ENCODE measurements at places on chromosomes 7 and 10.
A peak's percentile ranks its signal among the peaks of the same experiment; 100 is the strongest.

DNA sequence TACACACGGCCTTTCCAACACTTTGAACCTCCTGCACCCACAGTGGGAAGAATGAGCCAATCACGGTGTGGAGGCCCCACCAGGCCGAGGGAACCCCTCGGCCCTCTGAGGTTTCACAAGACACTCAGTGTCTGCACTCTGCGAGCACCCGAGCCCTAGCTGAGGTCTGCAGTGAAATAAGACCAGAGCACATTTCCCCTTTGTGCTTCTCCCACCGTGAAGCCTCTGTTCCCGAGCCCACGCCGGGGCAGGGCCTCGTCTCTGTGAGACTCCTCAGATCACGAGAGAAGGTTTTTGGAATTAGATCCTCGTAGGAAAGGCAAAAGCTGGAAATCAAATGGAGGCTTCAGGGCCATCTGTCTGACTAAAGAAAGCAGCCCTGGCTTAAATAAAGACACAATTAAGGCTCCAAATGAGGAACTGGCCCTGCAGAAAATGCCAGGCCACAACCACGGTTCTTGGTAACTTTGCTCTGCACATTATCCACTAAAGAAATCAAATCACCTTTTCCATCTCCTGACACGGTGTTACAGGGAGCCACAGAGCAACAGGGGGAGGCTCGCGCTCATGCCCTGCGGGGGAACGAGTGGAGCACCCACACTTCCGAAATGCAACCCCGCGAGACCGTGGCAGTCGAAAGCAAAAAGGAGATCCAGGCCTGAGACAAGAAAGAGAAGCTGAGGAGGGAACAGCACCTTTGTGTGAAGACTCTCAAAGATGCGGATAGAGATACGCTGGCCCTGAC is 43.7 kb downstream of the FAM53B start:
- DNase-seq = no peak

GRCh38 chr7:132419542-132419941 is 156.7 kb downstream of the PLXNA4 start:
- no peak for DNase-seq

DNA sequence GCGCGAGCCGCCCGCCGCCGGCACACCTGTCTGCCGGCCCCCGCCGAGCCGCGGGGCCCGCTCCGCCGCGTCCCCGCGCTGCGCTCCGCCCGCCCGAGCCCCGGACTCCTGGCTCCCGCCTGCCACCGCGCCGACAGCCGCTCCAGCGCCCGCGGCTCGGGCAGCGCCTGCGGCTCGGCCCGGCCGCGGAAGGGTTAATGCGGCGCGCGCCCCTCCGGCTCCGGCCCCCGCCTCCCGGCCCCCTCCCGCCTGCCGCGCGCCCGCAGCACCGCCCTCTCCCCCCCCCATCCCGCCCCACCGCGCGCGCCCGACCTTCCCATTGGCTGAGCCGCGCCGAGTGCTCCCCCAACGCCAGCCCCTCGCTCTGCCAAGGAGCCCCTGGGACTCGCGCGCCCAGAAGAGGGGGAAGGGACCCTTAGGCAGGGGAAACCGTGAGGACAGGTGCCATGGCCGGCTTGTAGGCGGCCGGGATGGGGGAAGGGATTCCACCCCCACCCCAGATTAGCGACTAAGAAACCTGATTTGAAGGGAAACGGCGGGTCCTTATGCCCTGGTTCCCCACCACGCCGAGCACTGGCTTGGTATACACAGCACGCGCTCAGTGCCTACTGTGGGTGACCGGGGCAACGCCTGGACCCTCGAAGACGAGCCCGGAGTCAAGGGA is at the start of gene KCNH2:
KCNH2 (minus strand) TSS at position 196 of the 664 bp plus-strand sequence. CDS start 408 bp downstream, outside the sequence.
- DNase-seq = peak; percentile 50

DNA sequence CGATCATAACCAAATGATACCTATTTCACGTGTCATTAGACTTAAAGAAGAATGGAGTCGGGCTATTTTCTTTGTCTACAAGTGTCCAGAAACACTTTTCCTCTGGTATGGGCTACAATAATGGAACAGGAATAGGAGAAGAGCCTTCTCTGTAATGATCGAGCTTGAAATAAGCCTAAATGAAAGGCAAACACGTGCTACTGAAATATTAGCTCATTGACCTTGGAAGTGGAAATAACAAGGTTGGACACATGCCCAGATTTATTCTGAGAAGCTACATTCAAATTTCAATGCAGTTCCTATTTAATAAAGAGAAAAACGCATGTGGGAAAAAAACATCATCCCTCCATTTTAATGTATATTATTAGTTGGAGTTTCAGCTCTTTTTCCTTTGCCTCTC is 254.7 kb upstream of the PTER start:
- no peak for DNase-seq

DNA sequence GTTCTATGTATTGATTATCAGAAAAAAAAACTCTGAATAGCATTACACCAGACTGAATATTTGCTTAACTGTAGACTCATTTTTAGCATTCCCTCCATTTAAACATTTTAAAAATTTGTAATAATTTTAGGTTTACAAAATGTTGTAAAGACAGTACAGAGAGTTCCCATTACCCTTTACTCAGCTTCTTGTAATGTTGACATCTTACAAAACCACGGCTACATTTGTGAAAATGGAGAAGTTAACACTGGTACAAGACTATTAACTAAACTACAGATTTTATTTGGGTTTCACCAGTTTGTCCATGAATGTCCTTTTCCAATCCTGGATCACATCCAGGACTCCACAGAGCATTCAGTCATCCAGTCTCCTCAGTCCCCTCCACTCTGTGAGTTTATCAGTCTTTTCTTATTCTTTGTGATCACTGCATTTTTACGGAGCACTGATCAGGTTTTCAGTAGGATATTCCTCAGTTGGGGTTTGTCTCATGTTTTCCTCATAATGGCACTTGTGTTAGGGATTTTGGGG is 130.0 kb upstream of the EEPD1 start:
- DNase-seq = no peak

DNA sequence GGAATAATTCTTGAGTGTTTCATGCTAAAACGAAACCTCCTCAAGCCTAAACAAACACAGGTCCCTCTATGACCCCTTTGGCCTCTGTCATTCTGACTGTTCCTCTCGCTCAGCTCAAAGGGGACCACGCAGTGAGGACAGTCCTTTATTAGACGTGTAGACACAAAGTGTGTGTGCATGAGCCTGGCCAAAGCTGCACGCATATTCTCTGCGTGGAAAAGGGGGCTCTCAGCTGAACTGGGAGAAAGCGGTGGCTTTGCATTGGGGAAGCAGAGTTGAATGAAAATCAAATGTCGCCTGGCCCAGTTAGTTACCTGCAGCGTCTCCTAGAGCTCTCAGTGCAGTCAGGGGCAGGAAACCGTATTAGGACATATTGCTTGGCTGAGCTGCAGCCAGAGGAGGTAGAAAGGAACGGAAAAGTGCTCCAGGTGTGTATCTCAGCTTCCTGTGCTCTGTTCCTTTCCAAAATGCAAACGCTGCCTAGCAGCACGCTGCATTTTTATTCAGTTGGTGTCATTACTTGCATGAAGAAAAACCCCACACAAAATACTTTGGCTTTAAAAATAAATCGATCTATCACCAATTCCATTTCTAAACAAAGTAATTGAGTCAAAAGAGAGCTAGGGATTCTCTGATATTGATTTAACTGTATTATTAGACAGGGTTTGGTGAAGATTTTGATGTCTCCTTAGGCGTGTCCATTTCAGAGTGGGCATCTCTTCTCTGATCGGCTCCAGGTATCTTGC is 4.9 kb downstream of the GATA3 start:
- no peak for DNase-seq

DNA sequence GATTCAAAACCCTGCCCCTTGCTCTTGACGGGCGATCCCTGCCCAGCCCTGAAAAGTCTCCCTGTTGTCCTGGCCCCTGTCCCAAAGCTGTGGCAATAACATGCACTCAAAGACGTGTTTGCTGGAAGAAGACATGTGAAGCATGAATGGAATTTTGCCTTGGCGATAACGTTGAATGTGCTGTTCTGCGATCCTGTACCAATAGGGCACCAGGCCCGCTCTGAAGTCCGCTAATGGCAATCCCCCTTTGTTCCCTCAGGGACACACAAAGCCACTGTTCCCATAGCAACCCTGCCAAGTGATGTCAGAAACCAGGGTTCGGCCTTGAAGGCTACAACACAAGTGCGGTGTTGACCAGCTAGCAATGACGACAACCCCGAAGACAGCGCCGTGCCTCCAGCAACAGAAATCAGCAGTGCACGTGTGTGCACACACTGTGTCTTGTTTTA is 284.6 kb downstream of the KLF6 start:
- DNase-seq = no peak

GRCh38 chr10:45625879-45626278 is 46.7 kb downstream of the ZFAND4 start:
- no peak for DNase-seq

DNA sequence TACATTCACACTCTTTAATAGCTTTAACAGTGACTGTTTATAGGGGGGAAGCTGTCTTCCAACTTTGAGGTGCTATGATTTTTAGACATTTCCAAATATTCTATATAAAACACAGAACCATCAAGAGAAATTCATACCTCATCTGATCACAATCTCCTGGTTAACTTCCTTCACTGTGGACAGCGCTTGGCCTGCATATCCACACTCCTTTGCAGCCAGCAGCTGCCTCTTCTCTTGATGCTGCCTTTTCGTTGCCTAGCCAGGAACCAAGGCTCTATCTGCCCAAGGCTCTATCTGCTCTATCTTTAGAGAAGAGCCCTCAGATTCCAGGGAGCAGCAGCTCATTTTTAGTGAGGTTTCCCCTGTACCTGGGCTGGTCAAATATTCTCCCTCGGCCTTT is 252.0 kb downstream of the PTEN start:
- DNase-seq = no peak

DNA sequence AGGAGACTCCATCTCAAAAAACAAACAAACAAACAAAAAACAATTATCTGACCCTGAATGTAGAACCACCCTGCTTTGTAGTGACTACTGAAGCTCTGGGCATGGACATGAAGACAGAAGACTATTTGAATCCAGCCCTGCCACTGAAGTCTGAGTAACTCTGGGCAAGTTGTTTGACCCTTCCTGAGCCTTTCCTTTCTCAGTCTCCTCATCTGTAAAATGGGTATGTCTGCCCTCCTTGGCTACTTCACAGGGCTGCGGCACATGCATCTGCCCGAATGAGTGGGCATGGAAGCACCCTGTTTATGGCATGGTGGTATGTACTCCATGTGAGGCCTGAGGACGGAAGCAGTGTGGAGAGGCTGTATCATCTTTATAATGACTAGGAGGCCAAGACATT is 22.2 kb upstream of the MALSU1 start:
- DNase-seq = no peak

DNA sequence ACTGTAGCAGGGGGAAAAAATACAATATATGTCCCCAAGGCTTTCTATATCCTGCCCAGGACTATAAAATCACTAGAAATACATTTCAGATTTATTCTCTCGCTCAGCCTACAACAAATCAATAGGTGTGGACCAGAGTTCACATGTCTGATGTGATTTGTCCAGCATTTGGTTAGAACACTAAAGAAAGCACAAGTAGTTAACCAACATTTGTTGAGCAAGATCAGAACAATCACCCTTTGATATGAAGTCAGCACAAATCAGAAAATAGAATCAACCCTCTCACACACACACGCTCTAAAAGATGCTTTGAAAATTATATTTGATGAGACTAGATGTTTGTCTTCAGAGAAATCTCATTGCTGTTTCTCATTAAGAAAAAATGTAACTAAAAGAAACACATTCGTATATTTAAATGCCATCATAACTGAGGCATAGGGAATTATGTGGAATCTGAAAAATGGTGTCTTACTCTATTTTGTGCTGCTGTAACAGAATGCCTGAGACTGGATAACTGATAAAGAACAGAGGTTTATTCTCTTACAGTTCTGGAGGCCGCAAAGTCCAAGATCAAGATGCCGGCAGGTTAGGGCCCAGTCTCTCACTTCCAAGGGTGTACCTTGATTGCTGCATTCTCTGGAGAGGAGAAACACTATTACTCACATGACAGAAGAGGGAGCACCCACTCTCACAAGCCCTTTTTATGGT is 10.5 kb downstream of the AKR1D1 start:
- no peak for DNase-seq

GRCh38 chr10:127485153-127485857 is 63.8 kb upstream of the NPS start:
- DNase-seq = no peak

- no peak for DNase-seq
These were observed 374.8 kb upstream of the AKR1E2 start for GRCh38 chr10:4450981-4451908.

GRCh38 chr7:34247468-34247867 is 342.1 kb downstream of the BMPER start:
- no peak for DNase-seq

DNA sequence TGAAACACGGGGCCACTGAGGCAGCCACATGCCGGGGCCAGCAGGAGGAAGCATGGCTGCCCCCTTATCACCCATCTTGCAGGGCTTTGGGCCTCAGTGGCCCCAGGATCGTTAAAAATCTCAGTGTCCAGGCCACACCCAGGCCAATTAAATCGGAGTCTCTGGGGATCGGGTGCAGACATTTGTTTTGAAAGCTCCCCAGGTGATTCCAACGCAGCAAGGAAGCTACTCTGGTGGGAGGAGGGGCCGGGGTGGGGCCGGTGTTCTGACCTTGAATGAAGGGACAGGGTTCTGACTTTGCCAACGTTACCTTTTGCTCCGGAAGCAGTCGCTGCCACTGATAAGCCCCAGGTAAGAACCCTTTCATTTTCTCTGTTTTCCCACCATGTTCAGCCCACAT is 412.3 kb upstream of the FOXK1 start:
- DNase-seq = no peak

GRCh38 chr7:48505466-48505865 is 334.2 kb downstream of the ABCA13 start:
- no peak for DNase-seq

- DNase-seq = no peak
These were observed 1.1 kb downstream of the ZNF777 start for GRCh38 chr7:149459540-149460452.

GRCh38 chr7:5077740-5078139 is 32.1 kb downstream of the RBAK start:
- DNase-seq = no peak

DNA sequence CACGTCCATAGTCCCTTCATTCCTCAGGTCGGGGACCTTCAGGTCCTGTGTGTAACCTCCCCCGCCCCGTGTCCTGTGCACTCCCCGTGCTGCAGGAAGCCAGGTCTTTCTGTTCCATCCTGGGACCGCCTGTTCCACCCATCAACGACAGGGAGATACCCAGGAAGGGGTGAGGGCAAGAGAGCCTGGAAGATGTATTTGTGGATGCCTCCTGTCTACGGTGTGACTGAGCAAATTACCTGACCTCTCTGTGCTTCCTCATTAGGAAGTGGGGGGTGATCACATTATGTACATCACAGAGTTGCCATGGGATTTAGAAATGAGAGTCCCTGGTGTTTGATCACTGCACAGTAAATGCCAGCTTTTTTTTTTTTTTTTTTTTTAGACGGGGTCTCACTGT is 46.3 kb downstream of the GRID2IP start:
- DNase-seq = no peak

All from CD4-positive, alpha-beta T cell treated with Interleukin-17A for 1 hour (primary cell).